ENCODE measurements at places on chromosomes 7 and 10.
A peak's percentile ranks its signal among the peaks of the same experiment; 100 is the strongest.

GRCh38 chr10:11823122-11823988 lies at the start of gene PROSER2:
TSS of gene PROSER2 (plus strand) at chr10:11823356. CDS start at chr10:11852078, 28,722 bp downstream.
- DNase-seq: peak; percentile 66

- peak; percentile 79 for DNase-seq
Measured at GRCh38 chr10:102229810-102230263, 3.7 kb downstream of the ELOVL3 start.

GRCh38 chr7:76069238-76069638 lies 21.3 kb downstream of the MDH2 start:
- DNase-seq: peak; percentile 36

DNA sequence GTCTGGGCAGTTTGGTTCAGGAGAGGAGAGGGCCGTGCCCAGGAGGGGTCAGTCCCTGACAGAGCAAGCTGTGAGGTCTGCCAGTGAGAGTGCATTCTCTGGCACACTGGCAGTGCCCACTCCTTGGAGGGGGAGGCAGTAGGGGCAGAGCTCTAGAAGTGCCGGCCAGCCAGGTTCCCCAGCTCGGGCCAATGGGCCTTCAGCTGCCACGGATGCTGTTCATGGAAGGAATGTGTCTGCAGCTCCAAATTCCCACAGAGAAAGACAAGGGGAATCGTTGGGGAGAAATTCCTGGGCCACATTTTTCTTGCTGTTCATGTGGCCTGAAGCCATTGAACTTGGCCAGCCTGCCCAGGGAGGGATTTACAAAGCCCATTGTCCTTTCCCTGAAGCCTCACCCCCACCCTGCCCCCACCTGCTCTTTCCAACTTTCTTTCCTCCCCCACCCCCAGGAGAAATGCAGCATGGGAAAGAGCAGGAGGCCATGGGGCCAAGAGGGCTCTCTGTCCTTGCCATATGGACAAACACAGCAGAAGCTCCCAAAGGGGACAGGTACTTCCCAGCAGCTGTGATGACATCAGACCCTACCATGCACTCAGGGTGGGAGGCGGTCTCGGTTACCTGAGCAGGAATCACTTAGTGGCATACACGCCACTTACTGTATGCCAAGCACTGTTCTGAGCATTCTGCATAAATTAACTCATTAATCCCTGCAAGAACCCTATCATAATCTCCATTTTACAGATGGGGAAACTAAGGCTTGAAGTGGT lies 70.7 kb downstream of the ARHGAP22 start:
- DNase-seq: no peak

DNA sequence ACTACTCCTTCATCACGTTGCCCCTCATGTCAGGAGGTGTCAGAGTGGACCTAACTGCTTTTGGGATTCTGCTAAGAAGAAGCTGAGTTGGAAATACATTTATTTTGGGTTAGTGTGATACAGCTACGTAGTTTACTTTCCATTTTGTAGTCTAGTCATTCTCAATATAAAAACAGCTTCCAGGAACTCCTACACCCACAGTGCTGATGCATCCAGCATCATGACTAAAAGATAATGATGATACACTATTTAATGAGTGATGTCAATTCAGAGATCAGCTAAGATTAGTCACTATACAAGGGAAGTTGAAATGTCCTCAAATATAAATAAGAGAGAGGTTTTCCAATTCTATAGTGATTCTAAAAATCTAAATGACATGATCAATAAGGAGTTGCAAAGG lies 264.2 kb upstream of the SLC26A5 start:
- DNase-seq: no peak

GRCh38 chr10:74854610-74855009 lies 28.2 kb downstream of the KAT6B start:
- no peak for DNase-seq

DNA sequence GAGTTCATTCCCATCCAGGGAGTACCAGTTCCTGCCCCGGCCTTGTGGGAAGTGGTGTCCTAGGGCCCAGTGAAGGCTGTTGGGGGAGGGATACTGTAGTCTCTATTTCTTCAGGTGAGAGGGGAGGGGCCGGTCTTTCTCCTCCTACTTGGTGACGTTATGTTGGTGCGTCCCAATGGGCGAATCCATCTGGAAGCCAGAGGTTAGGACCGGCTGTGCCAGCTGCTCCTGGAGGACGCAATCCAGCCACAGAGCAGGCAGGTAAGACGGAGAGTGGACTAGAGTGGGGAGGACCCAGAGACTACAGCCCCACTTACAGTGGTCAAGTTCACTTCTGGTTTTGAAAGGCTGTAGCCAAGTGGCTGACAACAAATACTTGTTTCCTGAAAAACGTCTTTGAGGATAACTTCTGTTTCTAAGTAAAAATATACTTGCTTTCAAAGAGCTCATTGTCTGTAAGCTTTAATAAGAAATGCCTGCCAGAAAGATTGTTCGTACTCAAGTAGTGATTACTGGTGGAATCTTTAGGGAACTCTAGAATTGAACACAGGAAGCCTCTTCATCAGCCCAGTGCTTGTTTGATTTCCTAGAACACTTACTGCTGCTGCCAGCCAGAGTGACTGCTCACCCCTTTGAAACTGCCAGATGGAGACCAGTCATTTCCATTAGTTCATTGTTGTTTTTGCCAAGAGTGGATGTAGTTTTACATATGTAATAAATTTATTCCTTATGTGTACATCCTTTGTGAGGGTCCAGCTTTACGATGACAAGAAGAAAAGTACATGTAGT lies 25.4 kb downstream of the RBM33 start:
- no peak for DNase-seq

DNA sequence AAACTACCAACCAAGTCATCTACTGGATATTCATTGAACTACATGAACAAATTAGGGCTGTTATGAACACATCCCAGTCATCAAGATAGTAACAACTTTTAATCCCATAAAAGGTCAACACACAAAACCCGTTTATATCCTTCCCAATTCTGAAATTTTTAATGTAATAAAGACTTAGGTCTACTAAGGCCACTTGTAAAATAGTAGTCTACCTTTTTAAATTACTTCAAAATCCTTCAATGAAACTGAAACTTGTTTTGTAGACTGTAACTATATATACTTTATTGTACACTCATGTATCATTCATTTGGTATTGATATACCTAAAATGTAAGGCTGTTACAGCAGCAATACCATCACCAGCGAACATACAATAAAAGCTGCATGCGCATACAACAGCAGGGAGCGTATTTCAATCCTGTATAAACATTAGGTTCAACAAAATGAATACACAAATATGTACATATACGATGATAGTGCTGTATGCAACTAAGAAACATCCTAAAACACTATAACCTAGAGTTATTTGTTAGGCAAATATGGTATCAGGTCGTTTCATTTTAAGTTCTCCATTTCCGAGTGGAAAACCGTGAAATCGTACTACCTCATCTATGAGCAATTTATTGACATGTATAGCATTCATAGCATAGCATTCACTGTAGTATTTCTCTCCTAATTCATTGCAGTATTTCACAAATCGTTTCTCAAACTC lies 973 bp downstream of the ATAD1 start:
- no peak for DNase-seq

DNA sequence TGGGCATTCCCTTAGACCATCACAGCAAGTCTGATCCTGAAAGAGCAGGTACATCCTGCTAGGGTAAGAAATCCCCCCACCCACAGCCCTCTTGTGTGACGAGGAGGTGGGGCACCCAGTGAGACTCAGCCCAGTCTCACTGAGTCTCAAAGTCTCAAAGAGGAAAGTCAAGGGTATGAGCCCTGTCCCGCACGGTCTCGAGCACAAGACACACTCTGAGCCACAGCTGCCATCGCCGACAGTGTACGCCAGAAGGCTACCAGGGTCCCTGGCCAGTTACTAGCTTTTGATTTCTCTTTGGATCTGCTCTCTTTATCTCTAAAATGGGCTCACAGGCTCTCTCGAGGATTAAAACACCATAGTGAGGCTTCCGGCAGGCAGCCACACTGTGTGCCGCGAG lies 190.2 kb downstream of the TNS3 start:
- no peak for DNase-seq

DNA sequence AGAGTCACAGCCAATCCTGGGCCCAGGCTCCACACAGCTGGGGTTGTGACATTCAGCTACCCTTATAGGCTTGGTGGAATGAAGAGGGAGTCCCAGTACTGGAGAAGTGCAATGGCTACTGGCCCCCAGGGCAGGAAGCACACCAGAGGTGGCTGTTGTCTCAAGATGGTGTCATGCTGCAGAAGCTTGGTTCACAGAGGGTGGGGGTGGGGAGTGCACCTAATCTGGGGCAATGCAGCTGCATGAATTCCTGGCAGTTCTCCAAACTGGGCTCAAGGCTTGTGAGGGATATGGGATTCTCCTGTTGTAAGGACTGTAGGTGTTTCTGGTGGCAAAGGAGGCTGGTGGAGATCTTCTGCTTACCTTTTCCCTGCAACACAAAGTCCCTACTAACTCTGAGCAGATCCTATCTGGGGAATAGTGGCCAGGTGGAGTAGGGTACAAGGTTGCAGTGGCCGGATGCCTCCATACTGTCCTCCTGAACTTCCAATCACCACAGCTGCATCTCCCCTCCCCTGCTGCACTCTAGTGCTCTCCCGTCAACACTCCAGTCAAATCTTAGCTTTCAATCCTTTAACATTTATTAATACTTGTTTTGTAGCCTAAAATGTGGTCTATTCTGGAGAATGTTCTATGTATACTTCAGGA lies 27.4 kb upstream of the PLA2G12B start:
- no peak for DNase-seq

DNA sequence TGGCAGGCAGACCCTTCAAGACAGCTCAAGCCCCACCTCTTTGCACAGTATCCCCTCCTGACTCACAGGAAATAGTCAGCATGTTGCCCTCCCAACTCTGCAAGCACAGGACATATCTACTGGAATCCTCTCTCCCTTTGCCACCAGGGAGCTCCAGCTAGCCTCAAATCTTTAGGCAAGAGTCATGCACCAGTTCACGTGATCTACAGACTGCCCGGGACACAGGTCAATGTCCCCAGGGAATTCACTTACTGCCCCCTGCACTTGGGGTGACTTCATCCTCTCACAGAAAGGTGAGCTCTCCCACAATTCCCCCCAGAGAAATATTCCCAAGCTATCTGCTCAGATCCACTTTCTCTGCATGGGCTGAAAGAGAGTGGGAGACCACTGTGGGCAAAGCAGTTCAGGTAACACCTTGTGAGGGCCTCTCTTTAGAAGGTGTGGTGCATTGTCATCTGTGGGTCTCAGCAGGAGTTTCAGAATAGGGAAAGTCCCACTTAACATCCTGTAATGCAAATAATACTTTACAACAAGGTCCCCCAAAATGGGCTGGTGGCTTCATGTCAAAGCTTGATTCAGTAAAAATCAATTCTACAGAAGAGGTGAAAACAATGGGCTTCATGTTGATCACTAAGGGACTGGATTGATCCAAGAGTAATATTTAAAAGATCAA lies 129.9 kb downstream of the NOC3L start:
- no peak for DNase-seq

DNA sequence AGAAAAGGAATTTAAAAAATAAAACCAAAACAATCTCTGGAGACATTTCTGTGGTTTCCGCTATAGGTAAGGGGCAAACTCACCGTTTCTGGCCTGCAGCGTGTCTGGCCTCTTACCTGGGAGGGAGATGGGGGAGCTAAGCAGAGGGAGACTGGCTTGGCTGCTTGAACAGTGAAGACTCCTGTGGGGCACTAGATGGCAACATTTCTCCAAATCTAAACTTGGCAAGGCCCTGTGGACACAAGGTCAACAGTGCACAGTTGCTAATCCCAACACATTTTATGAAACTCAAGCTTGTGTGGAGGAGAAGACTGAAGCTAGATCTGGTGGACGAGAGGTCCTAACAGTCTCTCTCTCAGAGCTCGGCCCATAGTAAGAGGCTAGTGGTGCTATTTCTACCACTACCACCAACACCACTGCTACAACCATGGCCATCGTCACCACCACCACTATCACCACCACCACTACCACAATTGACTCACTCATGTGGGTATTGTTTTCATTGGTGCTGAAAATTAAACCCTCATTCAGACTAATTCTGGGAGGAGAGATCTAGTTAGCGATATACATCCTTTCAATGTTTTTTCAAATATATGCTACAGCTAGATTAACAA lies 28.4 kb upstream of the CDHR3 start:
- peak; percentile 43 for DNase-seq
